Non-pigmented ciliary epithelial cell (primary cell): ENCODE measurements at places on chromosomes 12 and 14.
A peak's percentile ranks its signal among the peaks of the same experiment; 100 is the strongest.

- DNase-seq: no peak
Observed at GRCh38 chr14:100552524-100553125, 34.6 kb downstream of the BEGAIN start.

GRCh38 chr14:22796087-22796707 is 19.0 kb downstream of the SLC7A7 start:
- DNase-seq: no peak

- no peak for DNase-seq
Observed at GRCh38 chr14:44404036-44404435, 103.0 kb downstream of the FSCB start.

GRCh38 chr12:42810006-42810405 is 220.5 kb upstream of the PRICKLE1 start:
- DNase-seq: no peak

DNA sequence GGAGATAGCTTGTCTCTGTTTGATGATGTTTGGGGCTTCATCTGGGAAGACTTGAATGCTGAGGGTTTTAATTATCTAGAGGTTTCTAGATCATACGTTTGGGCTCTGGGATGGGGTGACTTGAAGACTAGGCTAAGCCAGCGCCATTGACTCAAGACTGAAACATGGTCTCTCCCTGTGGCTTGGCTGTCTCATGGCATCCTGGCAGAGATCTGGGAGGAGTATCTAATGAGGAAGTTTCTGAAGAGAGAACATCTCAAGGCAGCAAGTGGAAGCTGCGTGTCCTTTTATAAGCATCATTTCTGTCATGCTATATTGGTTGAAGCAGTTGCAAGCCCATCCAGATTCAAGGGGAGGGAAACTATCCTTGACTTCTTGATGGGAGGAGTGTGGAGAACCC is 104.8 kb downstream of the UNC79 start:
- DNase-seq: no peak

GRCh38 chr12:110853836-110854235 is 7.0 kb downstream of the CCDC63 start:
- DNase-seq: no peak

- no peak for DNase-seq
Observed at GRCh38 chr12:79275631-79276030, 411.1 kb downstream of the SYT1 start.

GRCh38 chr14:73824127-73824526 is 27.5 kb upstream of the PTGR2 start:
- DNase-seq: no peak

GRCh38 chr14:94175011-94175745 is 1.1 kb downstream of the PPP4R4 start:
- DNase-seq: no peak

DNA sequence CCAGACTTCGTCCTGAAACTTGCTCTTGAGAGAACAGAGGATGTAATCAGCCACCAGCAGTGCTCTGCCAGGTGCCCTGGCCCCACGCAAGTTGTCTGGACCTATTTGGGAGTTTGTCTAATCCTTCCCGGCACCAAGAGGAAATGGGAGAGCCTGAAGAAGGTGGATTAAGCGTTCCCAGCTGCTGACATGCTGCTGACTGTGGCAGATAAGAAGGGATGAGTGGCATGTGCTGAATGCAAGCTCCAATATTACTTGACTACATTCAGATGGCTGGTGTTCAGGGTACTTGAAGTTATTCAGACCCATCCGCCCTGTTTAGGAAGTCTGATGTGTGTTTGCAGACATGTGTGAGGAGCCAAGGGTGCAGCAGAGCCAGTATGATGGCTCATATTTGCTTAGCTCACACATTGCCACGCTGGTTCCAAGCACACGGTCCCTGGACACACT is 440.6 kb upstream of the CCDC196 start:
- DNase-seq: peak; percentile 36
